Right renal pelvis (tissue), 4 donors: ENCODE measurements at places on chromosomes 3 and 15. TPM values are rescaled to one million over a fixed set of nuclear protein-coding genes. Genes with fewer than 3 reads are reported as not detected.

AGTR1 gene
- polyA plus RNA-seq: 28.1 TPM

- DNase-seq: no peak
Measured at GRCh38 chr3:102059145-102059943, 210.0 kb downstream of the NFKBIZ start.

EAF2 gene
- 8.7 TPM for polyA plus RNA-seq

- no peak for DNase-seq
Measured at GRCh38 chr3:135100366-135100765, 305.3 kb downstream of the EPHB1 start.

CAPN3 gene
- 20.3 TPM for polyA plus RNA-seq

DNA sequence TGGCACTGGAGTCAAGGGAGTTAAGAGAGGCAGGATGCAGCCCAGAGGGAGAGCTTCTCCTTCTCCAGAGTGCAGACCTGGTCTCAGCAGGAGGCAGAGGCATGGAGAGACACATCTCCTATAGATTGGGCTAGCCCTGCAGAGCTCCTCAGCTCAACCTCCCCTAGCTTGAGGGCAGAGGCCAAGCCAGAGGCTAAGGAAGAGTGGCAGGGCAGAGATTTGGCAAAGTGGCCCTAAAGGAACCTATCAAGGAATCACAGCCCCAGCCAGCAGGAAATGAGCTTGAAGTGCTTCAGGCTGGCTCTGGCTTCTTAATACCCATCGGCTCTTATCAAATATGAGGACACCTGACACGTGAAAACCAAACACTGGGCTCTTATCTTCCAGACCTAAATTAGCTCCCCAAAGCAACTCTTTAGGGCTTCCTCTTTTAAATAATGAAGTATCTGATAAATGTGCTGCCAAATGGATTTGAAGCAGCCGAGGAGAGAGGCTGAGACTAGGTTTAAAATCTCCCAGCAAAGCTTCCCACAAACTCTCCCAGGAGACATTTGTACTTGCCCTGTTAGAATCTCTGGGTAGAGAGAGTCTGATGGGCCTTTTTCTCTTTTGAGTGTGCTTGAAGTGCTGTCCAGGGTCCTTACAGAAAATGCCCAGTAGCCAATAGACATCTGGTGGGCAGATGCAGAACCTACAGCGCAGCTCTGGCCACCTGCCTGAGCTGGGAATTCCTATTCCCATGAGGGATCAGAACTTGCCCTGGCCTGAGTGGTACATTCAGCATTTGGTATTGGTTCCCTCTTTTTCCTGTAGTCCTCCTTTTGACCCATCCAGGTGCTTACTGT is 271.4 kb downstream of the CLSTN2 start:
- DNase-seq: peak; percentile 35

DNA sequence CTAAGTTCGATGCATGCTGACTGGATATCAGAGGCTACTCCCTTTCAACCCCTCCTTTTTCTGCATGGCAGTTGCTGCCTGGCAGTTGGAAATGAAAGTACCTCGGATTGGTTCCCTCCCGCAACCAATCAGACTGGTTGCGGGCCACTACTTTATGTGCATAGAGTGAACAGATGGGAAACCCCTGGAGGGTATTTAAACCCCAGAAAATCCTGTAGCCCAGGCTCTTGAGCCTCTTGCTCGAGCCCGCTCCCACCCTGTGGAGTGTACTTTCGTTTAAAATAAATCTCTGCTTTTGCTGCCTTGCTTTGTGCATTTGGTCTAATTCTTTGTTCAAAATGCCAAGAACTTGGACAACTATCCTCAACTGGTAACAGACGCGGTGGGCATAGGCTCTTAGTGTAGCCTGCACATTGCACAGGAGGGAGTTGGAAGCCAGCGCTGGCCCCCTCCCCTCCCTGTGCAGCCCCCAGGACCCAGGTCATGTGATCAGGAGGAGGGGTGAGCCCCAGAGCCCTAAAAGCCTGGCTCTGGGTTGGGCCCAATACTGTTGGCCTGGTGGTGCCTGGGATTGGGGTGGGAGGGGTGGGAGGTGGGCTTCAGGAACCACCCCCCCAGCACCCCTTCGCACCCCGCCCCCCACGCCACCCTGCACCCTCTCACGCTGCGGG is 26.8 kb downstream of the RHCG start:
- no peak for DNase-seq

DNA sequence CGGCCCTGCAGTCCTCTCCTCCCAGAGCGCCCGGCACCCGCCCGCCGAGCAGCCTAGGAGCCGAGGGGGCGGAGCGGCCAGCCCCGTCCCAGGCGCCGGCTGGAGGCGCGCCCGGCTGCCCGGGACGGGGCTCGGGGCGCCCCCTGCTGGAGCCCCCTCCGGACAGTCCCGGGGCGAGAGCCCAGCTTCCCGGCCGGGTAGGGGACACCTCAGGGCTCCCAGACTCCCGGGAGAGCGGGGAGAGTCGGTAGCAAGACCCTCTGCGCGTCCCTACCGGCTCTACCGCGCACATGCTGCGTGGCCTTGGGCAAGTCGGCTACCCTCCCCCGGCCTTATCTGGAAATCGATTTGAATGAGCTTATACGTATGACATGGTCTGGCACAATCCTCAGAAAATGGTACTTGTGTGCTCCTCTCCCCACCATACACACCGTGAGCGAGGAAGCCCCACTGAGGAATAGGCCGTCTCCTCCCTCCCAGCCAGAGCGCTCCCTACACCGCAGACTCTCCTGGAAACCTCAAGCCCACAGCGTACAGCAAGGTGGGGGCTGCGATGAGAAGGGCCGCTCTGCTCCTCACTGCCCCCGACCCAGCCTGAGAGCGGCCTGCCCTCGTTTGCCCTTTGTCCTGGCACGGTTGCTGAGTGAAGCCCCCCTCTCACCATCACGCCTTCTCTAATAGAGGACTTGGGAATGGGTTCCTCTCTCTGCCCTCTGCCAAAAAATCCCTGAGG is at the start of gene DAPK2:
Gene DAPK2 (minus strand): TSS at position 65 of the 733 bp plus-strand sequence. CDS start 6,224 bp downstream, outside the sequence.
- DNase-seq: peak; percentile 40

TMEM45A gene
- polyA plus RNA-seq: 27.0 TPM

- DNase-seq: no peak
Measured at GRCh38 chr3:87333393-87333892, 57.1 kb upstream of the POU1F1 start.

CTXND1 gene
- polyA plus RNA-seq: 9.4 TPM

DNA sequence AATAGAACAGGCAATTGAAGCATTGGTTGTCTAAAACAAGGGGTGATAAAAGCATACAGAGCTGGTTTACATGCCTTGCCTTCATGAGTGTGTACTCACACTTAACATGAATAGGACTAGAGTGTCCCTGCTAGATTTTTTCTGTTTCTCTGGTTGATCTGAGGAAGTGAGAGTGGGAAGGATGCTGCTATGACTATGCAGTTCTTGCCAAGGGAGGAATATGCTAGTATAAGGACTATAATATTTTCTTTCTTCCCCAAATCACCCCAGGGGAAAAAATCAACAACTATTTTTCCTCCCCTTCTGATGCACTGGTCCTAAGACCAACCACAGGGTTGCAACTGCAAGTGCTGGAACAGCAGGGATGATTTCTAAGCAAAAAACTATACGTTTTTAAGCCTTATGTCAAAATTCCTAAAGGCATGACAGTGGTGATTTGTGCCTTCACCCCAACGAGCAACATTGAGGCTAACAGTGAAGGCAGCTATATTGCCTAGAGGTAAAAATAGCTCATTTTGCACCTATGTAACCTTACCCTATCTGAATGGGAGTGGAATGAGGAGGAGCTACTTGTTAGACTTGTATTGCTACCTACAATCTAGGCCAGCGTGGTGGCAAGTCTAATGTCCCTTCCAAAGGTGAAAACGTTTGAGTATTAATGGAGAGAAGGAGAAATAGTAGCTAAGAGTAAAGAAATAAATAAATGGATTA is 33.5 kb upstream of the USP8 start:
- no peak for DNase-seq

DNA sequence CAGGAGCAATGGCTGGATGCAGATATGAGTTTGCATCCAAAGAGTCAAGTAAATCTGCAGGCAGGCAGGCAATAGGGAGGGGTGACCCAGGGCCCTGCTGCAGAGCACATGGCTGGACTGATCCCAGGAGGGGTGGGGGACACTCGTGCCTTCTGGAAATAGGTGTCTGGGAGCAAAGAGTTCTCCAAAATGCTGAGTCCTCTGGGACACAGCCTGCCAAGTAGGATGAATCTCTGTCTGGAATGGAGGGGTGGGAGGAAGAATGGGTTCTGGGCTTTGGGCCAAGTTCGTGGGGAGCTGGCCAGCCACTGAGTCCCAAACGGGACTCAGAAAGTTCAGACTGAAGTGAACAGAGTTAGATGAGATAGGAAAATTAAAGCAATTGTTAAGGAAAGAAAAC is 214.5 kb downstream of the MTHFS start:
- no peak for DNase-seq

DYNC1LI1 gene
- polyA plus RNA-seq: 38.6 TPM

- no peak for DNase-seq
Measured at GRCh38 chr3:42229266-42229941, 36.6 kb downstream of the CCK start.

GRCh38 chr3:94928921-94929320 is 866.1 kb downstream of the NSUN3 start:
- DNase-seq: no peak

ZIC4 gene
- polyA plus RNA-seq: not detected

DNA sequence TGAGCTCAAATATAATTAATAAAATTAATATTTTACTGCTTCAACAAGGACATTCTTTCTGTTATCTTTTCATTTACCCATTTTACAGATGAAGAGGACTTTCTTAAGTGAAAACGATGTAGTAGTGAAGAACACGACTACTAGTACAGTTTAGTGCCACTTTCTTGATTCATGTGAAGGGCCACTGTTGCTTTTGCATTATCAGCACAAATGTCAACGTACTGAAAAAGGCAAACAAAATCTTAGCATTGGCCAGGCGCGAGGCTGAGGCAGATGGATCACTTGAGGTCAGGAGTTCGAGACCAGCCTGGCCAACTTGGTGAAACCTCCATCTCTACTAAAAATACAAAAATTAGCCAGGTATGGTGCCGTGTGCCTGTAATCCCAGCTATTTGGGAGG is 9.5 kb downstream of the PPP1R14D start:
- DNase-seq: no peak

- DNase-seq: no peak
Measured at GRCh38 chr15:27746401-27746955, 352.6 kb downstream of the OCA2 start.

DNA sequence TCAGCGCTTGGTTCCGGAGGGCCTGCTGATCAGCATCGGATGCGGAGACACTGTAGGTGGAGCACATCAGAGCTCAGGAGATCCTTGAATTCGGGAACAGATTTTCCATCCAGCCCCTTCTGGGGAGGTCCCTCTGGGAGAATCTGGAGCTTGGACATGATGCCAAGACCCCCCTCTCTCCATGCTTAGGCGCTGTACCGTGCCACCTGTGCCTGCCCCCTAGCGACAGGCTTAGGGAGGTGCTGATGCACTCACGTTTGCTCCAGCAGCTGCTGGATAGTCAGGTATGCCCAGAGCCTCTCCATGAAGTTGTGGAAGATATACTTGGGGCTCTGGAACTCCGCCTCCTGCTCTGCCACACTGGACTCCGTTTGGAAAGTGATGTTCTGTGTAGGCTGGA is 9.7 kb downstream of the ITIH4 start:
- DNase-seq: no peak

LRRC31 gene
- polyA plus RNA-seq: 0.11 TPM

GRCh38 chr3:19346759-19347158 is 198.4 kb downstream of the KCNH8 start:
- DNase-seq: no peak

- no peak for DNase-seq
Measured at GRCh38 chr3:167304077-167304476, 76.0 kb downstream of the ZBBX start.

STRC gene
- 1.7 TPM for polyA plus RNA-seq

DNA sequence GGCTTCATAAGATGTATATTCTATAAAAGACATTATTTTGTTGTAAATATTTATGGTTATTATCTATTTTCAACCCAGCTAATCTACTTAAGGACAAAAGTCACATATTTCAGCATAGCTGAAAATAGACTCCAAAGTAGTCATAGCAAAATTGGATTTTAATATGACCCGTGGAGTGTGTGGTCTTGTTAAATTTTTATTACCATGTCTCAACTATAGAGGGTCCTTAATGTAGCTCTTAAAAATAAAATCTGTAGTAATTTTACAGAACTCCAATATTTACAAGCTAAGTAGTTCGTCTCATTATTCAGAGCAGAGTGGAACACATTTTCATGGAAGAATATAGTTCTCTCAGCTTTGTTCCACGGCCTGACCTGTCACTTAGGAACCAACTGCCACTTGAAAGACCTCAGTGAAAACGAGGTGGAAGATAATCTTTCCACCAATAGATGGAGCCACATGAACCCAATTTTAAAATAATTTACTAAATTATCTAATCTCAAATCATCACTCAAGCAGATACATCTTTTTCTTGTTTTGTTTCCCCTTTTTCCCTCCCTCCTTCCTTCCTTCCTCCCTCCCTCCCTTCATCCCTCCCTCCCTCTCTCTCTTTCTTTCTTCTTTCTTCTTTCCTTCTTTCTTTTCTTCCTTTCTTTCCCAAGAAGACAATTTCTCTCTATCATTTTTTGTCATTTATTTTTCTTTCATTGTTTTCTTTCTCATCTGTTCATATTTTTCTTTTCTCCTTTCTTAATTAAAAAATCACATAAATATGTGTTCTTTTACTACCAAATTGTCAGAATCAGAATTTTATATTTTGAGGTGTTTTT is 97.2 kb downstream of the CLDN1 start:
- no peak for DNase-seq
